ENCODE measurements at places on chromosomes 5 and 9.
A peak's percentile ranks its signal among the peaks of the same experiment; 100 is the strongest.

- no peak for DNase-seq
These were observed 51.4 kb downstream of the ACER2 start for GRCh38 chr9:19460243-19460642.

- no peak for DNase-seq
These were observed 2020.9 kb downstream of the MAT2B start for GRCh38 chr5:165526357-165526756.

DNA sequence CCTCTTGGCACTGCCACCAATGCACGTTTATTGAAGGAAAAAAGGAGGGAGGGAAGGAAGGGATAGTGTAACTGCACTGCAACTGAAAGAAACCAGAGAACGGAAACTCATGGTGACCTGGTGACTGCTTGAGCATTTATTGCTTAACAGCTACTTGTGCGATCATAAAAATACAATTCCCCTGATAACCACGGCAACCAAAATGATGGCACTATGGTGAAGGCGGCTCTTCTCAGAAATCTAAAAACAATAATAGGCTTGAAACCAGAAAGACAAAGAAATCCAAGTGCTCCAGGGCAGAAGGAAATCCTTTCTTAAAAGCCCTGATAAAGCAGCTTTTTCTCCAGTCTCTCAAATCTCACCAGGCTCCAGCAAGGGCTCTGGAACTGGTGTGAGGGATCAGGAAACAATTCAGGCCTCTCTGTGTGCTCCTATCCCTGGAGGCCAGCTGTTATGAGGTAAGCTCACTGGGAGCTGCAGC lies 1.9 kb downstream of the FBXO10 start:
- DNase-seq: no peak

DNA sequence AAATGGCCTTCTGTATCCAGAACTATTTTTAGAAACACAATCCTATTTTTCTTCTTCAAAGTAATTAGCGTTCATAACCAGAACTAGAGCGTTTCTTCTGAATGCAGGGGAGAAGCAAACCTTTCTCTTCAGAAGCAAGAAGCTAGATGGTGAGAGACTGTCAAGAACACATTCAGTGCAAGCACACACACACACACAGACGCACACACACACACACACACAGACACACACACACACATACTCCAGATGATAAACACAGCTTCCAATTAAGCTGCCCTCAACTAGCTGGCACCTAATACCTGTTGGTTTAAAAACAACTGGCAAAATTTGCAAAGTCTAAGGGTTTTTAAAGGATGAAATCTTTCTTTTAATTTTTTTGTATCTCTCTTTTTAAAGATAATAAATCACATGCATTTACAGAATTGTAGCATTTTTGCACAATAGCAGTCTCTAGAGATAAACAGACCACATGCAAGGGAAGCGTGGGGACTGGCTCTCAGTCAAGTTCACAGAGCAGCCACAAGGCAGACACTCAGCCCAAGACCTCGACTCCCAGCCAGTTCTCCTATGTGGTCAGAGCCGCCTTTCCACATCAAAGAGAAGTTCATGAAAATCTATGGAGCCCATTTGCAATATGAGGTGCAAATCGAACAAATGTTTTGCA lies 138.5 kb downstream of the TTLL11 start:
- DNase-seq: peak; percentile 15

- no peak for DNase-seq
These were observed 641.3 kb upstream of the KLF4 start for GRCh38 chr9:108130905-108131304.

DNA sequence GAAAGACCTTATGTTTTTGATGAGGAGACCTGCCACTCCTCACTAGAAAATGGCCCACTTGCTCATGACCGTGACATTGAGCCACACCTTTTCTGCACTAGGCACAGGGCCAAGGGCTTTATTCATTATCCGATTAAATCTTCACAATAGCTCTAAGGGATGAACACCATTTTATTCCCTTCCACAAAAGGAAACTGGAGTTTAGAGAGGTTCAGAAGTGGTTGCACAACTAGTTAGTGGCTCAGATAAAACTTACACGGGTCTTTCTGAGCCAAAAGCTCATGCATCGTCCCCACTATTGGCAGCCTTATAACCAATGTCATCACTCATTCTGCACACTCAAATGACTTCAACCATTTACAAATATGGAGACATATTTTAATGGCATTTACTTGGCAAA lies 39.4 kb downstream of the SUSD1 start:
- no peak for DNase-seq

DNA sequence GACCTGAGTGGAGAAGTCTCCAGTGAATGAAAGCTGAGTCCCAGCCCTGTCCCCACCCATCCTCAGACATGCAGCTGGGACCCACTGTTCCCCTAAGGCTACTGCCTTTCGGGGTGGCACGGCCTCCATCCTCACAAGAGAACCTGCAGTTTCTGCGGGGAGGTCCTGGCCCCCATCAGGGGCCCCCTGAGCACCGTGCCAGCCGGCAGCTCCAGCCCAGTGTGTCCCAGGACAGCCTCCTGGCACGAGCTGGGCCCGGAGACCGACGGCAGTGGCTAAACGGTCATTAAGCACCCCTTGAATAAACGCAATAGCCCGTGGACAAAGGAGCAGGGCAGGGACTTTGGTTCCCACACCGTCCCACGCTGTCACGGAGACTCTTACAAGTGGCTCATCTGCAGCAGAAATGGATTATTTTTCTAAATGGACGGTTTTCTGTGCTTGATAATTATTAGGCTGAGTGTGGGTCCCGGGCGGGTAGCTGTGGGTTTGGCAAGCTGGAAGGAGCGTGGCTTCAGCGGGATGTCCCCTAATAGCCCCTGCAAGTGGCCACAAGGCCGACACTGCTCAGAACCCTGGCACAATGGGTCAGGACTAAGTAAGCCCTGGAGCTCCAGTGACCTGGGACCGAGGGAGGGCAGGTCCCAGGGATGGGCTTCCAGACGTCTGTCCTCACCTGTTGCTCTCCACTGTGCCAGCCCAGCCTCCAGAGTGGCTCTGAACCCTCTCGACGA lies 17.4 kb downstream of the FAM78A start:
- no peak for DNase-seq

DNA sequence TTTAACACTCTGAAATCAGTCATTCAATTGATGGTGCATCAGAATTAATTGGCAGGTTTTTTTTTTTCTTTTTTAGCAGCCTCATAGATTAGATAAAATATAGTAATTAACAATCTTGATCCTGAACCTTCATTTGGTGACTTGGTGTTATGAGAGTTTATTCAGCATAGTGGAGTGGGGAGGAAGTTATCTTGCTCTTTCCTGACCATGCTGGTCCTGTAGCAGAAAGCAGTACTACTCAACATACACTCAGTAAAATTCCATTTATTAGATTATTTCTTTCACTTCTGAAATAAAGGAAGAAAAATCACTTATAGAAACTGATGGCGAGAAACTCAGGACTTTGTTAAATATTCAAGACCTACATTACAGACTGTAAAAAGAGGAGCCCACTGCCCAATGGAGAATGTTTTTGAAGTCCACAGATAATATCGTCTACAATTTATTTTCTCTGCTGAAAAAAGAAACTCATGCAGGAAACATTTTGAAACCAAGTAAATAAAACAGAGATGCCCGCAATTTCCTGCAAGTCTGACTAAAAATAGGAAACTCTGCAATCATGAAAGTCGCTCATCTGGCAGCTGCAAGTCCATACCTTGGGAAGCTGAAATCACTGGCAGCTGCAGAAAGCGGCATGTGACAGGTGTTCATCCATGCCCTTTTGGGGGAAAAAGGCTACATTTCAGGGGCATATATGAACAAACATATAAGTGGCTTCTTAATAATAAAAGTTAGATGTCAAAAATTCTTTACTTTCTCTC lies 233.2 kb upstream of the RFX3 start:
- no peak for DNase-seq

DNA sequence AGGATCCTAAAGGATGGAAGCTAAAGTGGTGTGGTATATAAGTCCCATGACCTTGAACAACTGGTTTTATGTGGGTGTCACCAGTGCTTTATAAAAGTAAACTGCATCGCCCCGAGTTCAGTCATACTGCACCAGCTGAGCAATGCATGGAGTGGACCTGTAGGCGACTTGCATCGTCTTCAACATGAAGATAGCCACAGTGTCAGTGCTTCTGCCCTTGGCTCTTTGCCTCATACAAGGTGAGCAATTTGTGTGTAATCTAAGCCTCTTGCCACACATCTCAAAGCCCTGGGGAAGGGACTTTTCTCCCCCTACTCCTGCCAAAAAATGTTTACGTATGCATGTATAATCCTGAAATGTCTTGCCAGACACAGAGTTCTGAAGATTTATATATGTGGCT lies at the start of gene SPINK5:
SPINK5 (plus strand) TSS at position 120 of the 400 bp plus-strand sequence; CDS start at position 185, 65 bp downstream.
- DNase-seq: no peak

DNA sequence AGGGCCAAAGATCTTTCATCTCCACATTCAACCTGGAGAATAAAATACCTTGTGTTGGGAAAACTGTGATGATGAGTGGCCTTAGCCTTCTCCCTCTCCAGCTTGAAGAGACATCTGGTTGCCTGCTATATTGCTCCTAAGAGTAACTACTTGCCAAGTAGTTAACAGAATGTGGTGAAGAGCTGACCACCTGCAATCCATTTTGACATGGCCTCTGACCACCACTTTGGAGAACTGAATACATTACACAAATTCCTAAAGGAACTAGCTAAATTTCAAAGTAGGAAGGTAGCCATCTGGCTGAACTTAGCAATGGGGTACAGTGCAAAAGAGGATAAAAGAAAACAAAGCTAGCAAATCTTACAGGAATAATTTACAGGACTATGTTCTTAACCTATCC lies 7.2 kb downstream of the TBCA start:
- no peak for DNase-seq

- no peak for DNase-seq
These were observed 14.0 kb downstream of the FAM240B start for GRCh38 chr9:38705917-38706316.

GRCh38 chr5:88545338-88545737 lies 276.7 kb upstream of the TMEM161B start:
- DNase-seq: no peak

GRCh38 chr5:82386576-82386975 lies 108.4 kb upstream of the RPS23 start:
- peak; percentile 48 for DNase-seq

DNA sequence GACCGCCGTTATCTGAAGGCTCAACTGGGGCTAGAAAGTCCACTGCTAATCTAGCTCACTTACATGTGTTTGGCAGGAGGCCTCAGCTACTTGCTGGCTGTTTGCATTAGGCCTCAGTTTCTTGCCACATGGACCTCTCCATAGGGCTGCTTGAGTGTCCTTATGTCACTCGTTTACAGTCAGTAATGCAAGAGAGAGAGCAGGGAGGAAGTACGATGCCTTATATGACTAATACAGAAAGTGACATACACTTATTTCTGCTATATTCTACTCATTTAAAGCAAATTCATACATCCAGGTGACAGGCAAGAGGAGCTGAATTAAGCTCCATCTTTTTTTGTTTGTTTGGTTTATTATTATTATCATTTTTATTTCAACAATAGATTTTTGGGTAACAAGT lies 179.6 kb downstream of the LURAP1L start:
- no peak for DNase-seq

DNA sequence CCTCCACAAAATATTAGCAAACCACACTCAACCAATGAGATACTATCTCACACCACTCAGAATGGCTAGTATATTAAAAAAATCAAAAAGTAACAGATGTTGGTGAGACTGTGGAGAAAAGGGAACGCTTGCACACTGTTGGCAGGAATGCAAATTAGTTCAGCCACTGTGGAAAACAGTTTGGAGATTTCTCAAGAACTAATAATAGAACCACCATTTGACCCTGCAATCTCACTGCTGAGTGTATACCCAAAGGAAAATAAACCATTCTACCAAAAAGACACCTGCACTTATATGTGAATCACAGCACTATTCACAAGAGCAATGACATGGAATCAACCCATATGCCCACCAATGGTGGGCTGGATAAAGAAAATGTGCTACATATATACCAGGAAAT lies 393.5 kb downstream of the PDE4D start:
- DNase-seq: no peak

- DNase-seq: no peak
These were observed 50.3 kb downstream of the ARHGAP26 start for GRCh38 chr5:142820447-142820846.

- DNase-seq: no peak
These were observed 95.3 kb downstream of the TTLL11 start for GRCh38 chr9:121997791-121998190.

- DNase-seq: no peak
These were observed 186.5 kb upstream of the ANKRD55 start for GRCh38 chr5:56419667-56420066.

DNA sequence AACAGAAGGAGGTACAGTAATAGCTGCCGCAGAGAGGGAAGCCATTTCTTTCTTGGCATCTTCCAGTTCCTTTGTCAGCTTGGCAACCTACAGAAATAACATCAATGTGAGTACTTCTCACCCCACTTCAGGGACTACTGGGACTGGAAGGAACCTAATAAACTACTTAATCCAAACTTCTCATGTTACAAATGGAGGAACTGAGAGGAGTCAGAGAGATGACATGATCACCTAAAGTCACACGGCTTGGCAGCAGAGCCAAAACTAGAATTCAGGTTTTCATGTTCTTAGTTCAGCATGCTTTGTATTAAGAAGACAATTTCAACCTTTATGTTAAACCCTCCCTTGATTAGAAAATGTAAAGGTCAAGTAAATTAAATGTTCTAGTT lies 44.7 kb downstream of the DIAPH1 start:
- no peak for DNase-seq

DNA sequence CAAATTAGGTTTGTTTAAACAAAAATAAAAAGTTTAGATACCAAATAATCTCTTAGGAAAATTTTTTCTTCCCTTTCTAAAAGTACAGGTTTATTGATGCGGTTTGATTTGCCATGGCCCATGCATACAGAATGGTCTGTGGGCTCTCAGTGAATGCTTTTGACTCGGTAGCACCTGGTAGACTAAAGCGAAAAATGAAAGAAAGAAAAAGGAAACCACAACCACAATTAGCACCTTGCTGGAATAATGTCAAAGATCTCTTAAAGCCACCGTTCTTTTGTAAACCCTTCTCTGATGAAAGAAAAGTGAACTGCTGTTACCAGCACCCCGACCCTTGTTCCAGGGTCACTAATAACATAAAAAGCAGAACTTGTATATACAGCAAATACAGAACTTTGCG lies 157.9 kb downstream of the NFIB start:
- DNase-seq: no peak

- no peak for DNase-seq
These were observed 4.6 kb downstream of the IER5L start for GRCh38 chr9:129173296-129174101.

DNA sequence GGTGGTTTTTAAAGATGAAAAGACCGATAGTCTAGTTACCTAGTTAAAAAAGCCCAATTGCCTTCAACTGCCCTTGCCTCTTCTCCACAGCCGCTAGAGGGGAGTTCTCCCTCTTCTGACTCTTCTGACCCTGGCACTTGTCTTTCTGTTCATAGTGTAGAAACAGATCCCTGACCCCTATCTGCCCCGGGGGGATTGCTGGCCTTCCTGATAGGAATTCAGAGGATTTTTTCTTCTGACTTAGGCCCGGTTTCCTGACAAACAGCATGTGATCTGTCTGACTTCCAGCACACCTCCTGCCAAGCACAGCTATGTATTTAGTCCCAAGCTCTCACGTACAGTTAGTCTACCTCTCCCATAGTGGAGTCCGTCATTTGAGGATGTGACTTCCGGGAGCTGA lies 5.0 kb upstream of the TMEM268 start:
- no peak for DNase-seq
